ENCODE measurements at places on chromosomes 3 and 15. TPM values are rescaled to one million over a fixed set of nuclear protein-coding genes. Genes with fewer than 3 reads are reported as not detected.

The PYGO1 gene
- 0.18 TPM for total RNA-seq

The ZBTB47 gene
- total RNA-seq = 0.53 TPM

The PLA2G4E gene
- not detected for total RNA-seq

The CCR2 gene
- total RNA-seq = 15.1 TPM

The SPINK8 gene
- total RNA-seq = not detected

The CAND2 gene
- 5.0 TPM for total RNA-seq

The SLC9A9 gene
- 36.8 TPM for total RNA-seq

The EPHB3 gene
- total RNA-seq = 0.55 TPM

The RUBCN gene
- total RNA-seq = 50.9 TPM

GRCh38 chr3:132062535-132062934 is 27.7 kb upstream of the CPNE4 start:
- H3K27me3 ChIP-seq = no peaks in the 10 kb centered on the region
- H3K4me1 ChIP-seq = no peaks in the 10 kb centered on the region
- H3K36me3 ChIP-seq = no peaks in the 10 kb centered on the region
- DNase-seq = no peak
- H3K27ac ChIP-seq = no peak overlapping the region

DNA sequence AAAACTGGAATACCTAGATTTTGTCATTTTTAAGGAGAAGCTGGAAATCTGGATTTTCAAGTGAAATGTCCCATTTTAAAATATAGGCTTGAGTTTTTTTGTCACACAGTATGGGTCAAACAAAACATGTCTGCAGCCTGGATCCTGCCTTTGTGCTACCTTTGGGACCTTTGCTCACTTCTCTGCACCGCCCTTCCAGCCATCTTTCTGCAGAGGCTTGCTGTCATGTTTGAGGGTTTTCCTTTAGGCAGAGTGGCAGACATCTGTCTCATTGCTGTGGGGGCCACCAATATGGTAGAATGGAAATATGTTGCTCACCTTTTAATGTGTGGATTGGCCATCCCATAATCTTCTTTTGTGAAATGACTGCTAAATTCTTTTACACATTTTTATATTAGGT is 136.3 kb downstream of the EEFSEC start:
- H3K27me3 ChIP-seq = no peaks in the 10 kb centered on the region
- H3K4me1 ChIP-seq = peaks cover 12% of the 10 kb centered on the region
- H3K36me3 ChIP-seq = no peaks in the 10 kb centered on the region
- no peak overlapping the region for H3K4me3 ChIP-seq

GRCh38 chr3:170982733-170983132 is 43.8 kb downstream of the SLC2A2 start:
- no peak overlapping the region for H3K4me3 ChIP-seq
- H3K4me1 ChIP-seq = no peaks in the 10 kb centered on the region
- DNase-seq = no peak
- H3K27ac ChIP-seq = no peak overlapping the region
- H3K27me3 ChIP-seq = no peaks in the 10 kb centered on the region

DNA sequence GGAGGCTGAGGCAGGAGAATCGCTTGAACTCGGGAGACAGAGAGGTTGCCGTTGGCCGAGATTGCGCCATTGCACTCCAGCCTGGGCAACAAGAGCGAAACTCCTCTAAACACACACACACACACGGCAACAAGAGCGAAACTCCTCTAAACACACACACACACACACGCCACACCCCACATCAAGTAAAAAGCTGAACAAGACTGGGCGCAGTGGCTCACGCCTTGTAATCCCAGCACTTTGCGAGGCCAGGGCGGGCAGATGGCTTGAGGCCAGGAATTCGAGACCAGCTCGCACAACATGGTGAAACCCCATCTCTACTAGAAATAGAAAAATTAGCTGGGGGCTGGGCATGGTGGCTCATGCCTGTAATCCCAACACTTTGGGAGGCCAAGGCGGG is 49.0 kb downstream of the HOMER2 start:
- H3K27ac ChIP-seq = no peak overlapping the region
- DNase-seq = no peak
- no peak overlapping the region for H3K4me3 ChIP-seq
- H3K36me3 ChIP-seq = no peaks in the 10 kb centered on the region
- no peaks in the 10 kb centered on the region for H3K27me3 ChIP-seq

GRCh38 chr3:31522152-31522551 is 10.6 kb upstream of the STT3B start:
- H3K36me3 ChIP-seq = no peaks in the 10 kb centered on the region
- H3K4me1 ChIP-seq = peaks cover 4% of the 10 kb centered on the region
- H3K27ac ChIP-seq = no peak overlapping the region
- H3K4me3 ChIP-seq = no peak overlapping the region

DNA sequence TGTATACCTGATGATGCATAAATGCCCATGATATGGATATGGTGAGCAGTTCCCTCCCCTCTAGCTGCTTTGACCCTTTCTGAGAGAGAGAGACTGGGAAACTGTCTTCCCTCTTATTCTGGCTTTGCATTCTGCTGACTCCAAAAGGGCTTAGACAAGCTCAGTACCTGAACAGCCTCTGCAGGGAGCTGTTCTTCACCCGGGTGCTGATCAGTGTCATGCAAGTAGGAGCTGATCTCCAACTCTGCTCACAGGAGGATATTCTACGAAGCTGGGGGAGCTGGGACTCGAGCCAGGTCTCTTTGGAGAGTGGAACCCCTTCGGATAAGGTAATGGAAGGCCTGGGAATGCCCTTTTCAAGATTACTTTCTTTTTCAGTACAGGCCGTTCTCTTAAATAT is 237.1 kb downstream of the RYR3 start:
- no peak for DNase-seq
- H3K4me1 ChIP-seq = no peaks in the 10 kb centered on the region
- no peaks in the 10 kb centered on the region for H3K27me3 ChIP-seq
- no peak overlapping the region for H3K27ac ChIP-seq
- H3K36me3 ChIP-seq = no peaks in the 10 kb centered on the region

GRCh38 chr3:126486360-126486847 is 10.7 kb upstream of the ZXDC start:
- H3K27ac ChIP-seq = no peak overlapping the region
- no peaks in the 10 kb centered on the region for H3K4me1 ChIP-seq
- no peak for DNase-seq
- no peaks in the 10 kb centered on the region for H3K27me3 ChIP-seq
- no peak overlapping the region for H3K4me3 ChIP-seq

GRCh38 chr3:129474984-129475804 is 35.2 kb downstream of the IFT122 start:
- peaks cover 18% of the 10 kb centered on the region for H3K36me3 ChIP-seq
- H3K4me3 ChIP-seq = no peak overlapping the region
- no peak for DNase-seq
- no peak overlapping the region for H3K27ac ChIP-seq
- no peaks in the 10 kb centered on the region for H3K4me1 ChIP-seq

DNA sequence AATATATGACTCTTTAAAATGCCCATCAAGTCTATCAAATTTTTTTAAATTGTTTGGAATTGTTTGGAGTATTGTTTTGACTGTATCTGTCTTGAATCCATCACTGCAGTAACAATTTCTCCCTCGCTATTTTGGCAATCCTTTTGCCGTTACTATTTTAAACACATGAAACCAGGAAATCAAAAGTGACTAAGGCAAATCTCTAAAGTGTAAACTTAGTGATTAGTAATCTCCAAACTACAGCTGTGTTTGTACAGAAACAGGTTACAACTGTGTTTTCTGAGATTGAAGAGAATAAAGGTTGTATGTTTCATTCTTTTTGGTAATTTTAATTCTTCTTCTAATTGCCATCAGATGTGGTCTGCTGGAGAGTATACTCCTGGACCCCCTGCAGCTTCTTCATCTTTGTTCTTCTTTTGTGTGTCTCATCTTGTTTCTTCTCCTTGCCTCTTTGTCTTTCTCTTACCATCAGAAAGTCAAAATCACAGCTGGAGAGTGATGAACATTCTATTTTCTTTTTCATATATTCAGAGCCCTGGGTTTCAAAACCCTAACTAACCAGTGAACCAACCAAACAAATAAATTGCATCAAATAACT is 465.4 kb downstream of the RBMS3 start:
- no peak for DNase-seq
- no peaks in the 10 kb centered on the region for H3K4me1 ChIP-seq
- H3K27ac ChIP-seq = no peak overlapping the region
- H3K4me3 ChIP-seq = no peak overlapping the region
- no peaks in the 10 kb centered on the region for H3K36me3 ChIP-seq
- H3K27me3 ChIP-seq = no peaks in the 10 kb centered on the region

DNA sequence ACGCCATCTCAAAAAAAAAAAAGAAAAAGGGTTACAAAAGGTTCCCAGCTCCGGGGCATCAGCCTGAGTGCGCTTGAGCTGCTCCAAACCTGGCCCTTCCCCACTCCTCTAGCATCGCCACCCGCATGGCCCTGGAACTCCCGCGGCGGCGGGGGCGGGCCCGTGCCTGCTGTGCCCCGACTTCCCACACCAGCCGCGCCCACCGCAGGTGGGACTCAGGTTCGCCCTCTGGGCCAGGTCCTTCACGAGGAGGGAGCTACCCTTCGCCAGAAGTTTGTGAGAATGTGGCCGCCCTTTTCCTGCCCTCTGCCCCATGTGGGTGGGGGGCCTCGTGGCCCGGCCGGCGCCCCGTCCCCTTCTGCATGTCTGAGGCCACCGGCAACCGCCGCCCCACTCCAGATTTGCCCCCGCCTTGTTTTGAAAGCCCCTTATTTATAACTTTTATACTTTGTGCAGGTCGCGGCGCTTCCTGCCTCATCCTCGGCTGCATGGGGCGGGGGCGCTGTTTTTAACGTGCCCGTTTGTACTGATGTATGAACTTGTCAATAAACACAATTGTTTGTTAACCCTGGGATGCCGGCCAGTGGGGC is 507 bp upstream of the JMJD7 start:
- peaks cover 47% of the 10 kb centered on the region for H3K4me1 ChIP-seq
- DNase-seq = peak; percentile 12
- H3K27ac ChIP-seq = peak overlapping the region; percentile 10
- H3K27me3 ChIP-seq = no peaks in the 10 kb centered on the region

- DNase-seq = no peak
- H3K36me3 ChIP-seq = peaks cover 3% of the 10 kb centered on the region
Measured at GRCh38 chr3:71048948-71049347, 534.6 kb downstream of the FOXP1 start.

- H3K4me3 ChIP-seq = no peak overlapping the region
- H3K4me1 ChIP-seq = no peaks in the 10 kb centered on the region
- no peaks in the 10 kb centered on the region for H3K36me3 ChIP-seq
- no peak for DNase-seq
Measured at GRCh38 chr15:97126553-97127233, 796.2 kb downstream of the NR2F2 start.

DNA sequence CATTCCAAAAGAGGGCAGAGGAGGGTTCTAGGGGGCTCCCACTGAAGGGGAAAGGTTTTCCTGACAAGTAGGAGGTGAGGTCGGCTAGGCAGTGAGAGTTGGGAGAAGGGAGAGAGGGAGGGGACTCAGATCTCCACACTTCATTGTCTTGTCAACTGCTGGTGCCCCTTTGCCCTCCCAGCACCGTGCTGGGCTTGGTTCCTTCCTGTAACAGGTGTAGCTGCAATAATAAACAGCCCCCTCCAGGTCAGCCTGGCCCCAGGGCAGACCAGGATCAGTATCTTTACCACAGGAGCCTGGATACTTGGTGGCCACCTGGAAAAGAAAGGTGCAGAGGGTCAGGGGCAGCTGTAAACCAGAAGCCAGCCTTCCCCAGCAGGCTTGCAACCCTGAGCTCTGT is 2.9 kb upstream of the KCTD6 start:
- peaks cover 21% of the 10 kb centered on the region for H3K4me1 ChIP-seq
- no peak overlapping the region for H3K4me3 ChIP-seq
- DNase-seq = no peak
- no peaks in the 10 kb centered on the region for H3K36me3 ChIP-seq

- H3K4me1 ChIP-seq = no peaks in the 10 kb centered on the region
- no peak for DNase-seq
- H3K36me3 ChIP-seq = no peaks in the 10 kb centered on the region
- no peak overlapping the region for H3K4me3 ChIP-seq
Measured at GRCh38 chr15:49864251-49864650, 243.4 kb downstream of the DTWD1 start.

DNA sequence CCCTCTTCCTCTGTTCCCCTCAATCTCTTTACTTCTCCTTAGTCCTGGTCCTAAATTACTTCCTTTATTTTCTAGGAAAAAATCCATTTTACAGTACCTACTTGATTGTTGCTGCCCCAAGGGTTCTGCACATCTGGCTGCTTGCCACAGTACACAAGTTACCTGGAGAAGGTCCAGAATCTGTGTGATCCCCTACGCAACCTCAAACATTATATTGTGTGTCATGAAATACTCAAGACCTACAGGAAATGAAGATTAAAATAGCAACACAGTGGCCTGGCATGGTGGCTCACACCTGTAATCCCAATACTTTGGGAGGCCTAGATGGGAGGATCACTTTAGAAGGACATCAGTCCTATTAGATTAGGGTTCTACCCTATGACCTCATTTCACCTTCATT is 48.7 kb downstream of the PRKAR2A start:
- no peak for DNase-seq
- H3K36me3 ChIP-seq = no peaks in the 10 kb centered on the region
- H3K4me1 ChIP-seq = no peaks in the 10 kb centered on the region
- H3K27me3 ChIP-seq = no peaks in the 10 kb centered on the region

- H3K4me3 ChIP-seq = no peak overlapping the region
- H3K27ac ChIP-seq = no peak overlapping the region
- H3K27me3 ChIP-seq = no peaks in the 10 kb centered on the region
- no peak for DNase-seq
- no peaks in the 10 kb centered on the region for H3K36me3 ChIP-seq
- H3K4me1 ChIP-seq = no peaks in the 10 kb centered on the region
Measured at GRCh38 chr3:66338927-66339326, 118.1 kb downstream of the SLC25A26 start.

Measured in T-cell (primary cell).